ENCODE measurements at places on chromosomes 2 and 18.

DNA sequence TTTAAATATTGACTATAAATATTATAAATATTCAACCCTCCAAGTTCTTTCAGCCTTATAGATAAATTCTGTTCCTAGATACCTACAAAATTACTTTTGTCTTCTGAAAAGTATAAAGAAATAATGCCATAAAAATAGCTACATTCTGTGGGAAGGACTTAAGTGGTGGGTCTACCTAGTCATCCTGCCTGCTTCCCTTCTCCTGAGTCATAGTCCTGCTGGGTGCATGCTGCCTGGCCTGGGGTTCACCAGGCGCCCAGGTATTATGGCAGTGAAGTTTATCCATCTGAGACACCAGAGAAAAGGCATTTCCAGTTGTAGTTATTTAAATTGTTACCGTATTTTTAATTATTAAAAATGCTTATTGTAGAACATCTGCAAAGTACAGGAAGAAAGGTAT, 167.5 kb downstream of the SLC39A10 start:
- no peak for DNase-seq

GRCh38 chr2:178666458-178666857, 140.8 kb downstream of the TTN start:
- no peak for DNase-seq

GRCh38 chr18:3193331-3193730, 26.4 kb downstream of the MYOM1 start:
- no peak for DNase-seq

DNA sequence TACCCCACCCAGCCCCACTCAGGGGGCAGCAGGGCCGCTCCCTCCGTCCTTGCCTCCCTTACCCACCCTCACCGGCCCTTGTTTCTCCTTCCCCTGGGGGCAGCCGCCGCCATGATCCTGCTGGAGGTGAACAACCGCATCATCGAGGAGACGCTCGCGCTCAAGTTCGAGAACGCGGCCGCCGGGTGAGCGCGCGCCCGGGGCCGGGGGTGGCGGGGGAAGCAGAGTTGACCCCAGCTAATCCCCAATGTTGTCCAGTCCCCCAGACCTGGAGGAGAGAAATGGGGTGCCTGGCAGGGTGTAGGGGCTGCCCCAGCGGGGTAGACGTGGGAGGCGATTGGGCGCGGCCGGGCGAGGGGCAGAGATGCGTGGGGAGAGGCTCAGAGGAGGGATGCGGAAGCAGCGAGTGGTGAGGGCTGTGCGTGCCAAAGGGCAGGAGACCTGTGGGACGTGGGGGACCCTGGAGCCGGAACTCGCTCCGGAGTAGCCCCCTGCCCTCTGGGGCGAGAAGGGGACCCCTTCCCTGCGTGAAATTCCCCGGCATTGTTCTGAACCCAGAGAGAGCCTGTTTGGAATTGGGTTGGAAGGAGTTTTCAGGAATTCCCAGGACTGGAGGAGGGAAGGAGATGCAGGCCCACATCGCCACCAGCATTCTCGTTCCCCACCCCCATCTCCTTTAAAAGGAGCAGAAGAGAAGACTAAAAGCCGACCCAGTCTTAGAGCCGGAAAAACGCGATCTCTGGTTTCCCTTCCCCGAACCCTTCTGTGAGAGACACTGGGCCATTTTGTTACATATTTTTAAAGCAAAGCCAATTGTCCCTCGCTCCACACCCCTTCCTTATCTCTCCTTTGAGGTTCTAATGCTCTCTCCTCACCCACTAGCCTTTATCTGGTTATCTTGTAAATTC, 625 bp downstream of the ARPC2 start:
- DNase-seq = peak; percentile 52

DNA sequence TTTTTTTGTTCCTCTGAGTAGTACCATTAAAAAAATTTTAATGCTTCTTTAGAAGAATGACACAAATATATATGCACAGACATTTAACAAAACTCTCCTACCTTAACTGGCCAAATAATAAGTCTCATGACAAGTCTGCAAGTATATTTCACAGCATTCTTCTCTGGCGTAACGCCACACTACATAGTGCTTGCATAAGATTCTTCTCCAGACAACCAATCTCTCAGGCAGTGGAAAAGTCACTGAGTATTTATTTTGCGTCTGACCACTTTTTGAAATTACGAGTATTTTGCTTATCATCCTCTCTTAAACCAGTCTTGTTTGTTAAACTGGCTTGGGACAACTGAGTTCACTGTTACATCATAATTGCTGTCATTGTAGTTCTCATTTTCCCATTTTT, 749.2 kb downstream of the ADCYAP1 start:
- DNase-seq = no peak

DNA sequence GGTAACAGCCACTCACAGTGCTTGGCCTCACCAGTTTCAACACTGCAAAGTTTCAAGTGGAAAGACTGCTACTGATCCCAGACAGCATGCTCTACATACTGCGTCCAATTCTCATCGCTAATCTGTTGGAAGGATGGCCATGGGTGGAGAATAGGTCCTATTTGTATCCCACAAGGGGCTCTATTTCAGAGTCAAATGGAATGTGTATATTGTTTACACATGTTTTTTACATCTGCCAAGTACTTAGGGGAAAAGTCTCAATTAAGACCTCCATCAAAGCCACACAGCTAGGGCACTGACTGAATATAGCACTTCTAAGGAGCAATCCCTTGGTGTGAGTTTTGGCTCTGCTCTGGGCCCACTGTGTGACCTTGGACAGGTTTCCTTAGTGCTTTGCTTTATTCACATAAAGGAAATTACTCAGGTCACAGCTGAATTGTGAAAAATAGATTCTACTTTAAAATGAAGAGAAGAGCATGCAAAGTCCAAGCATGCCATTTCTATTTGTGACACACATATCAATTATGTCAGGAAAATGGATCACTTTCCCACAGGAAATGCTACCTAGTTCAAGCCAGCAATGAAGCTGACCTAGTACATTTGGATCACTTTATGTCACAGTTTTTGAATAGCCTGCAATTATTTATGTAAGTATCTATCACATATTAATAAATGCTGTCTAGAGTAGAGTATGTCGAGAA, 112.9 kb upstream of the STK17B start:
- no peak for DNase-seq
